Brain pericyte (primary cell): ENCODE measurements at places on chromosomes 2 and 18.

GRCh38 chr2:106607371-106607770 is 120.2 kb downstream of the CD8B2 start:
- DNase-seq = no peak

GRCh38 chr2:116057538-116057937 is 1615.1 kb downstream of the DPP10 start:
- no peak for DNase-seq

DNA sequence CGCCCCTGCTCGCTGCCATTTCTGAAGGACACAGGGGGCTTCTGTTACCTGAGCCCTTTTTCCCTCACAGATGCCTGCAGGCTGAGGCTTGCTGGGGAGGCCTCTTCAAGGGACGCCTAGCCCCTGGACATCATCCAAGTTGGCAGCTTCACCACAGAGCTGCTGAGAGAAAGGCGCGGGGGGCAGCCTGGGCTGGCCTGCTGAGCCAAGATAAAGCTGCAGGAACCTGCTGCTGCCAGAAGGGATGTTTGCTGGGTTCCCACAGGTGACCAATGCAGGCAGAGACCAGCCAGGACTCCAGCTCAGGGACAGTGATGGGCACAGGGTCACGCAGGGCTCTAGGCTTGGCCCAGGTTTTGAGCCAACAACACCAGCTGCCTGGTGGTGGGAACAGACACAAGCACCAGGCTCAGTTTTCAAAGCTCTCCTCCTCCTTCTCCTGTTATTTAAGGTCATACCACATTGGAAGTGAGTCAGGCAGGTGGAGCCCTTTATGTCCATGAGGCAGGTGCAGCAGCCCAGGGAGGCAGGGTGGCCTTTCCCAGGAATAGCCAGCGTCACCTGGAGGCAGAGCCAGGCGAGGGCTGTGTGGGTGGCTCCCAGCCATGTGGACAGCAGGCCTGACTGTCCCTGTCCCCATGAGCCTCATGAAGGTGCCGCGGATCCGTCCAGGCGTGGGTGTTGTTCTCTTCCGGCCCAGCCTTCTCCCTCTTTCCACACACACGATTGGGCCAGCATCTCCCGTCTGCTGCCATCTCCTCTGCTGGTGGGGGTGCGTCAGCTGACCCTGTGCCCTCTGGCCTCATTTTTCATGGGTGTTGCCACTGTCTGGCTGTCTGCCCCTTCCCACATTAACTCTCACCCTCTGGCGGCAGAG is 515.5 kb upstream of the MYT1L start:
- no peak for DNase-seq

GRCh38 chr2:138867341-138867740 is 87.2 kb upstream of the NXPH2 start:
- no peak for DNase-seq

DNA sequence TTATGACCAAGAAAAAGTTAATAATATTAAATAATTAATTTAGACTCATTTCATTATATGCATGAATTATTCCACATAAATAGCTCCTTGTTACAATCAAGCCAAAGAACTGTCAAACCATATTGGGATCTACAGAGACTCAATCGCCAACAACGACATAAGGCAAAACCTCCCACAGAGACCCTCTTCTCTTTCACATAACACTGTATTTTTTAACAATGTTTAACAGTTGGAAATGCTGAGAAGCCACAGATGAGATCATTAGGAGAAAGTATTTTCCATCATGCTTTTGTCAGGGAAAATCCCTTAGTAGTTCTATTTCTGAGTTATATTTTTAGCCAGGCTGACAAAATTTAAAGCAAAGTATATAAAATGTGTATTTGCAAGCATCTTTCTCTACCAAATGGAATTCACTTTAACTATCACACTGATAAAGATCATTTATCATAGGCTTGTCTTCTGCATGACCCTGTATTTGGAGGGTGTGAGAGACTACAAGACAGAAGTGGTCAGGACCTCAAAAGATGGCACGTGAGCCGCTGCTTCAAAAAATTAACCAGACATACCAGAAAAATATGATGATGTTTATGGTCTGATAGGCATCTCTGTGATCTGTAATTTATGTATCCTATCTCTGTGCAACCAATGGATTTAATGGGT is 383.8 kb downstream of the NRXN1 start:
- DNase-seq = no peak

DNA sequence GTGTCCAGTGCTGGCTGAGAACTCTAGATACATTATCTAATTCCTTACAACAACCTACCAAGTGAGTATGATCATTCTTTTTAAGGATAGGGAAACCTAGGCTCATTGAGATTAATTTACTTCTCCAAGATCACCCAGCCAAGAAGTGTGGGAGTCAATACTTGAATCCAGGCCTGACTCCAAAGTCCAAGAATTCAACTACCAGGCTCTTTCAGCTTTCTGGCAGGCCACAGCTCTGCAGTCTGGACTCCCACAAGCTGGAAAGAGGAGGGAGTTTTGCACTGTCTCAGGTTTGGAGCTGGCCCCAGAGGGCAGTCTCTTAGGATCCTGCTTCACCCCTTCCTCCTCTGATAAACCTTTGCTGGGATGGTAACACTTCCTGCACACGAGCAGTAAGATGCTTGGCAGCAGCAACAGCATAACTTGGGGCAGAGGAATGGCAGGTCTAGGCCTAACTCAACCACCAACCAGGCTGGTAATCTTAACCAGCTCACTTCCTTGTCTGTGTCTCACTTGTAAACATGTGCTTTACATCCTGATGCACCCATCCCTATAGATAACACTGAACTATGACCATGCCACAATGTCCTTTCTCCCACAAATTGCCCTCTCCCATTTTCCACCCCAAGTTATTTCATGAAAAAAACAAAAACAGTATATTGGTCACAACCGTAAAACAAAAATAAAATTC is 111.1 kb upstream of the ACAA2 start:
- no peak for DNase-seq

DNA sequence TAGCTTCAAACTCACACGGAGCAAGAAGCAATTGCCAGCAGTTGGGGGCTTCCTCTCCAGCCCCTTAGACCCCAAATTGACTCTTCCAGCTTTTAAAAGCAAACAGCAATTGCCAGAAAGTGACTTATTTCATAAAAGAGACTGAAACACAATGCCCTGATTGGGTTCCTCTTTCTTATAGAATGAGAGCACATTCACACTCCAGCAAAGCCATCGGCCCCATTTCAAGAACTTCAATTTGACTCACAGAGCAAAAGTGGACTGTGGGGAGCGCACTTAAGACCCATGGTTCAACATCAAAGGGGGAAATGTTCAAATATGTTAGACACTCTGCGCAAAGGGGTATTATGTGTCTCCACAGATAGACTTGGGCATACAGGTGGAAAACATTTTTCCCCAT is 484.7 kb downstream of the BCL11A start:
- no peak for DNase-seq

DNA sequence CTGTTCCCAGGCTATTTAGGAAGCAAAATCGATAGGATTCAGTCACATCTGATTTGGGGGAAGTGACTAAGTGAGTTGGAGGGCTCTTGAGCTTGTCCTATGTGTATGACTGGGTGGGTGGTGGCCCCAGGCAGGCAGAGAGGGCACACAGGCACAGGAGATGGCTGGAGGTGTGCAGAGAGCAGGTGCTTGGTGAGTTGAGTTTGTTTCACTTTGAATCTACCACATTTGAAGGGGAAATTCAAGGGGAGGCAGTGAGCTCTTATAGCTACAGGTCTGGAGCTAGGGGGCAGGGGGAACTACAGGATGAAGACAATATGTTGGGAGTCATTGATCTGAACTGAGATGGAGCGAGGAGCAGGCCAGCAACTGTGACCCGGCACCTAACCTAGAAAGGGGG is 42.5 kb upstream of the TMEM200C start:
- no peak for DNase-seq

GRCh38 chr18:26511339-26512071 is 36.8 kb downstream of the KCTD1 start:
- DNase-seq = no peak

DNA sequence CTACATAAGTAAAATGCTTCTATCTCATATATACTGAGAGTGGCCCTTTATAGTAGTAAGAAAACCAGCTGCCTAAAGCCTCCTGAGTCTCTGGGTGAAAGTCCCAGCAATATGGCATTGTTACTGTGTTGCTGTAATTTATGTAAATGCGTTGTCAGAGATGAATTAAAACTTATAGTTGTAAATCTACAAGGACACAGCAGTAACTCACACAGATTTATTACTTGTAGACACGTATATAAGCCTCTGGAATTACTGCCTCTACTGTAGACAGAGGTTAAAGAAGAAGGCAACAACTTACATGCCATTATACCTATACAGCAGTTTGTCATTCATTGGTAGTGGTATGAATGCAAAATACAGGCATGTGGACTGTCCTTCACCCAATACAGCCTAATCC is 169.1 kb upstream of the BOD1L2 start:
- no peak for DNase-seq

GRCh38 chr2:133409581-133410285 is 158.5 kb downstream of the NCKAP5 start:
- DNase-seq = no peak

DNA sequence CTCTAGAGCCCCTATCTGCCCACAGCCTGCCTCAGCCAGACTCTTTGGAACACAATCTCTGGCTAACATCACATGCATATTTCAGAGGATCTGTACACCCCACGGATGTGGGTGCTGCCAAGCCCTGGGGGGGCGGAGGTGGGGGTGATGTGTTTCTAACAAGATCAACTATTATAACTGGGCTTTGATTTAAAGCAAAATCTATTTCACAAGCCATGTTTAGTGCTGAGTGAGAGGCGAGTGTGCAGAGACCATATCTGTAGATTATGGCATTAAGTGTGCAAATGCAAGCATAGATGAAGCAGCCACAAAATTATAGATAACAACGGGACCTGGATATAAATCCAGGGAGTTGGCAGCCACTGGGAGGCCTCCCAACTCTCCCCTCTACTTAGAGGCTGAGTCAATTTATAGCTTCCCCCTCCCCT is 135.8 kb upstream of the SMAD2 start:
- no peak for DNase-seq

- no peak for DNase-seq
Measured at GRCh38 chr2:46339676-46340459, 42.7 kb downstream of the EPAS1 start.

DNA sequence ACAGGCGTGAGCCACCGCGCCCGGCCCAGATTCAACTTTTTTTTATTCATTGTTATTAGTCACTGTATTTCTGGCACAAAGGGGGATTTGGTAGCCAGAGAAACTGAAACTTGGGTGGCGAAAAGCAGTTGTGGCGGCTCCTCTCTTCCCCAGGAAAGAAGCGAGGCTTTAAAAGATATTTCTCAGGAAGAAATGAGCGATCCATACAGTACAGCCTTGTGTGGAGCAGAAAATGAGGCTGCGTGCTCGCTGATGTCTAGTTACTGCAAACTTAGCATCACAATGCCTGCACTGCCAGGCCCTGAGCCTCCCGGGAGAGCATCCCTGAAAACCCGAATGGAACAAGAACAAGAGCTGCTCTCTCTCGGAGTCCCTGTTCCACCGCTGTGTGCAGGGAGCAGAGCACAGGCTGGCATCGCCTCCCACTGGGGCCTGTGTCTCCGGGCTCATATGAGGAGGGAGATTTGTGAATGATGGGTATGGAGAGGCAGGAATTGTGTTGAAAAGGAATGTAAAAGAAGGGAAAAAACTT is 234.0 kb downstream of the ZNF516 start:
- no peak for DNase-seq

DNA sequence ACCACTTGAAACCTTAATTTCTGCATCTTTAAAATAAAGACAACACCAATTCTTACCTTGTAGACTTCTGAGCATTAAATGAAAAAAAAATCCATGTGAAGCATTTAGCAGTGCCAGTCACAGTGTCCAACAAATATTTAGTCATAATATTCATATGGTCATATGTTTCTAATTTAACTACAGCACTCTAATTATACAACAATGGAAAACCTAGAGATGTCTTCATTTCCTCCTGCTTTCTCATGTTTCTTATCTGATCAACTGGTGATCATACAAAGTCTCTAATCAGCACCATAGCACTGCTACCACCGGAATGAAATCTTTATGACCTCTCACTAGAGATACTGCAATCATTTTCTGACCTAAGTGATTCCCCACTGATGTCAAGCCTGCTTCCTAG is 10.2 kb upstream of the SCN3A start:
- no peak for DNase-seq

- DNase-seq = no peak
Measured at GRCh38 chr2:159867567-159868361, 69.8 kb upstream of the CD302 start.

DNA sequence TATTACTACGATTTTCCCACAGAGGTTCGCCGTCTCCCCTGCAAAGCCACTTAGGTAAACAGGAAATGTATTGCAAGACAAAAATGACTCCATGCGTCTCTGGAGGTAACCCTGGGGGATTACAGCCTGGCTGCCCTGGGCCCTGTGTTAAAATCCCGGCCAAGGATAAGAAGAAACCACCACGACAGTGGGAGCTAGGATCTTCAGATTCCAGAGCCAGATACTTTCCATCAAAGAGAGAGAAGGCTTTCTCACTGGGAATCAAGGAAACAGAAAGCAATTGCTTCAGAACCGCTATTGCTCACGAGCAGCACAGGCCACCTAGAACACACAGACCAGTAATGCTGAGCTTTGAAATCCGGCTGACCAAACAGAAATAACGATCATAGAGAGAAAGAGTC is 97.9 kb upstream of the ZNF516 start:
- no peak for DNase-seq

- DNase-seq = no peak
Measured at GRCh38 chr2:233803994-233804393, 25.9 kb downstream of the MROH2A start.

- DNase-seq = no peak
Measured at GRCh38 chr2:38701542-38701941, 35.6 kb downstream of the GALM start.

GRCh38 chr2:48588745-48589144 is 28.9 kb upstream of the GTF2A1L start:
- no peak for DNase-seq

GRCh38 chr18:52312346-52312745 is 27.7 kb upstream of the DCC start:
- no peak for DNase-seq

- no peak for DNase-seq
Measured at GRCh38 chr2:145845923-145846322, 1326.0 kb upstream of the ZEB2 start.

GRCh38 chr2:239651859-239652258 is 251.0 kb upstream of the HDAC4 start:
- DNase-seq = no peak

DNA sequence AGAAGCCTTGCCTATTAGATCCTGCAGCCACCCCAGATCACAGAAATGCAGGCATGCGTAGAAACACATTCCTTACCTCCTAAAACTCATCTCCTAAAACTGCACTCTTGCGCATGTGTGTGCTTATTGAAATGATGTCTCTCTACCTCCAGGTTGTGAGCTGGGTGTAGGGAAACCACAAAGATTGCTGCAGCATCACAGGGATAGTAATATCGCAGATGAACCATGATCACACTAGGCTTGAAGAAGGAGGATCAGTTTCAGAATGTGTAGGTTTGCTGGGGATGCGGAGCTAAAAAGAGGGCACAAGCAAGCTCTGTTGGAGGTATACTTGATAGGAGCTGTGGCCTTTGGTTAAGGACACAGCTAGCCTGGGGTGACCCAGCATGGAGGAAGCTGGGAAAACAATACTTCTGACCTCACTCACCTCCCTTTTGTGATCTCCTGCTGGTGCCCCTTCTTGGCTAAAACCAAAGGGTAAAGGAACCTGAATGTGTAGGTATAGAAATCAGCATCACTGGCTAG is 118.8 kb downstream of the SETBP1 start:
- DNase-seq = no peak
